ENCODE measurements at places on chromosomes 2 and 18.

GRCh38 chr2:137048455-137048854 is 283.1 kb downstream of the THSD7B start:
- DNase-seq, result no peak

GRCh38 chr2:71629771-71630453 is 176.6 kb downstream of the DYSF start:
- no peak for DNase-seq

DNA sequence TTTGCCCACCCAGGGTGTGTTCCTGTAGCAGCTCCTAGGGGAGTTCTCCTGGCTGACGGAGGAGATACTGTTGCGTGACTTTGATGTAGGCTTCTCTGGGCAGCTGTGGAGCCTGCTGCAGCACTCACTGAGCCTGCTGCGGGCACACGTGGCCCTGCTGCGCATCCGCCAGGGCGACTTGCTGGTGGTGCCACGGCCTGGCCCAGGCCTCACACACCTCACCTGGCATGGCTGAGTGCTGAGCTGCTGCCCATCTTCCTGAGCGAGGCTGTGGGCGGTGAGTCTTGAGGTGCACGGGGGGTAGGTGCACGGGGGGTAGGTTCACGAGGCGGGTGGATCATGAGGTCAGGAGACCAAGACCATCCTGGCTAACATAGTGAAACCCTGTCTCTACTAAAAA is 191.7 kb downstream of the ANKRD36C start:
- DNase-seq, result no peak

DNA sequence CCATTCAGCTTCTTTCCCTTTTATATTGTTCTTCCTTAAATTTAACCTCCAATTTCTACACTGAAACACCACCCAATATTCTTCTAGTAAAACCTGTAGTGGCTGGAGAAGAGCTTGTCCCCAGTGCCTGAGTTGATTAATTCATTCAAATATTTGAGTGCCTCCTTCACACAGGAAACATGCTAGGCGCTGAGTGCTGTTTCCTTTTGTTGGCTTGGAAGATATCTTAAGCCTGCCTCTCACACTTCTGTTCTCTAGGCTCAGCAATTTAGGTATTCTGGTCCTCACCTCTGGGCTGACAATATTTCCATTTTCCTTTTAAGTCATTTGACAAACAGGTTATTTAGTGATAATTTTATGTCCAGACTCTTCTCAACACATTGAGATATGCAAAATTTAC is 185.4 kb downstream of the SETBP1 start:
- DNase-seq, result no peak

- no peak for DNase-seq
These were observed 165.5 kb downstream of the TPGS2 start for GRCh38 chr18:36663312-36663711.

- DNase-seq, result no peak
These were observed 406.1 kb downstream of the SLC4A3 start for GRCh38 chr2:220033546-220033945.

- no peak for DNase-seq
These were observed 234.2 kb upstream of the NETO1 start for GRCh38 chr18:73101977-73102376.

- DNase-seq, result no peak
These were observed 236.4 kb downstream of the ATAD2B start for GRCh38 chr2:23690421-23691105.

- no peak for DNase-seq
These were observed 18.3 kb downstream of the SMAD7 start for GRCh38 chr18:48932462-48932818.

DNA sequence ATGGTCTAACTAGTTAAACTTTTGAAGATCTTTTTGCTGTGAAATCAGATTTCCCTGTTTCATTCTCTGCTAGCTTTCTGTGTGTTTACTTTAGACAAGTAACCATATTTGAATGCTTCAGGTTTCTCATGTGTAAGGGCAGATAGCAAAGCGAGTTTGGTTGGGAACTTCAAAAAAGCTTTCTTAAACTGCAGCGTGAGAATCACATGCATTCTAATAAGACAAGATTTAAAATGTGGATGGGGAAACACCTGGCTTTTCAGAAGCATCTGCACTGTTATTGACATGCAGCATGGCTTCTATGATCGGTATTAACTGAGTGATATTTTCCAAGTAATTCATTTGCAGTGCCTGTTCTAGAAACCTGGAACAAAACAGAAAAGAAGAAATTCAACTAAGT is 119.3 kb downstream of the ABCA12 start:
- DNase-seq, result no peak

GRCh38 chr2:230807729-230808128 is 57.0 kb upstream of the ITM2C start:
- DNase-seq, result no peak

DNA sequence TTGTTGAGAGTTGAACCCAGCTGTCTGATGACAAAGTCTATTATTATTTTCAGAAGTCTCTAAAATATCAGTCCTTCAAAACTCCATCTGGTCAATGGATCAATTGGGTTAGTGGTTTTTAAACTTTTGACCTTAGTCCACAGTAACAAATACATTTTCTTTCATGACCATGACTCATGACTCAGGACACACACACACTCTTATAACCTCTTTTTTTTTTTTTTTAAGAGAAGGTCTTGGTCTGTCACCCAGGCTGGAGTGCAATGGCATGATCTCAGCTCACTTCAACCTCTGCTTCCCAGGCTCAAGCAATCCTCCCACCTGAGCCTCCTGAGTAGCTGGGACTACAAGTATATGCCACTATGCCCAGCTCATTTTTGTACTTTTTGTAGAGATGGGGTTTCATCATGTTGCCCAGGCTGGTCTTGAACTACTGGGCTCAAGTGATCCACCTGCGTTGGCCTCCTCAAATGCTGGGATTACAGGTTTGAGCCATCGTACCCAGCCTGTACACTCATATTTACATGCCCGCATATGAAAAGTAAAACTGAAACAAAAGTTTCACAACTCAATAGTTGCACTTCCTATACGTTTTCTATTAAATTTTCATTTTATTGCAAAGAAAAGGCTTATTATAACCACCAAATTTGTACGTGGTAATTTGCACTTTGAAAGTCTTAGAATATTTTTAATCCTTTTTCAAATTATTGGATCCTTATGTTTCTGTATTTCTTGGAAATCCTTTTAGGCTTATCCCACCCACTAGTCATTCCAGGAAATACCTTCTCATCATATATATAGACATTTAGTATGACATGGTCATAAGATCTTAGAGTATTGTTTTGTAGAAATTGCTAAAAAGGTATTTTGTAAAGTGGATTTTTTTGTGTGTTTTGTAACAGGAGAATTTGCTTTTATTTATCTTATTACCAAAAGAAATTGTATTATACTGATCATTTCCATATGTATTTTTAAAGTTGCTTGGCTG is 199.0 kb downstream of the LPIN1 start:
- no peak for DNase-seq

DNA sequence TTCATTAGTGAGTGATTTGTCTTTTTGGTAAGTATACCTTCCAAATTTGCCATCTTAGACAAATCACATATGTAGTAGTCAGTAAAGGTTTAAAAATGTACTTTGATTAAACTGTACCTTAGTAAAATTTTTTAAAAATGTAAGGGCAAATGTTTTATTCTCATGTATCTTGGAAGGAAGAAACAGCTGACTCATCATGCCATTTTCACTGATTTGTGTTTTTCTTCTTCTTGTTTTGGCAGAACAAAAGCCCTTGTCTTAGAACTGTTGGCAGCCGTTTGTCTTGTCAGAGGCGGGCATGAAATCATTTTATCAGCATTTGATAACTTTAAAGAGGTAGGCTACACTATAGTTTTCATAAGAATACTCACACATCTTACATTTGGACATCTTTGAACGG is 136.5 kb downstream of the PRPF40A start:
- no peak for DNase-seq

- DNase-seq, result no peak
These were observed 227.1 kb downstream of the RAB3GAP1 start for GRCh38 chr2:135279209-135279608.

GRCh38 chr2:198309673-198310280 is 505.4 kb downstream of the PLCL1 start:
- DNase-seq, result peak; percentile 24

DNA sequence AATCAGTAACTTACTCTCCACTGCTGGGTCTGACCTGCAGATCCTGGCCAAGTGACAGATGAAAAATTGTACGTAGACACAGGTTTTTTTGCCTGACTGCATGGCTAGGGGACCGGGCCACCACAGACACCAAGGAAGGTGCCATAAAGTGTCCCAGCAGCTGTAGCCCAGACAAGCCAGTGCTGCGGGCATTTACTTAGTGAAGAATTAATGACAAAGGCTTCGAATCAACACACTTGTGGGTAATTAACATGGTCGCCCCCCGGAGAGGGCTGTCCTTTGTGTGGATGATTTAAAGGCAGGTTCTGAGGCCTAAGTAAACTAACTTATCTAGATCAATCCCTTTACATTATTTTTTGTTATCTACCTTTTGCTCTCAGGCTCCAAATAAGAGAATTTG is 1709.1 kb upstream of the LRRTM1 start:
- no peak for DNase-seq

DNA sequence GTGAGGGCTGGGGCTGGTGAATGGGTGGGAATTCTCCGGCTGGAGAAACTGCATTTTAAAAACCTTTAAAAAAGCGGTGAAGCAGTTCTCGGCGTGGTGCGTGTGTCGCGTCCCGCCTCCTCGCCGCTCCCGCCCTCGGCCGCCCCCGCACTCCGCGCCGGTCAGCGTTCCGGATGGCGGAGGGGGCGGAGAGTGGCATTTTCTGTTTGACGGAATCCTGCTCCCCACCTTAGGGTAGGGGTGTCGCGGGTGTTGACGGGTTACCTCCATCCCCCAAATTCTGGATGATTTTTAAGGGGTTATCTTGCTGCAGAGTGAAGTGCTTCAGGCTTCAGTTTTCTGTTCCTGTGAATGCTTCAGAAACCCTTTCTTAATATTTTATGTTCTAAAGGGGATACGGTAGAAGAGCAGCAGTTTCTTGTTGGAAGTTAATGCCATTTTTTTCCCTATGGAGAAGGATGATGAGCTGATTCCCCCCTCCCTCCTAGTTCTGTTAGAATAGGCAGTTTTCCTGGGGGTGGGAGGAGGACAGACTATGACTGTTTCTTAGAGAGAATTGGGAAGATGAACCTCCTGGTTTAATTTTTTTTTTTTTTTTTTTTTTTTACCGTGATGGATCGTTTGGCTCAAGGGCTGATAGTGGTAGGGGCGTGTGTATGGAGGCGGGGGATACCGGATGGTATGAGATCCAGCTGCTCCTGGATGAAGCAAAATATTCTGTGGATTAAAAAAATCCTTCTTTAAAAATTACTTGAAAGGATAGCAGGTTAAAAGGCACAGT is 756 bp downstream of the ABI2 start:
- peak; percentile 13 for DNase-seq

DNA sequence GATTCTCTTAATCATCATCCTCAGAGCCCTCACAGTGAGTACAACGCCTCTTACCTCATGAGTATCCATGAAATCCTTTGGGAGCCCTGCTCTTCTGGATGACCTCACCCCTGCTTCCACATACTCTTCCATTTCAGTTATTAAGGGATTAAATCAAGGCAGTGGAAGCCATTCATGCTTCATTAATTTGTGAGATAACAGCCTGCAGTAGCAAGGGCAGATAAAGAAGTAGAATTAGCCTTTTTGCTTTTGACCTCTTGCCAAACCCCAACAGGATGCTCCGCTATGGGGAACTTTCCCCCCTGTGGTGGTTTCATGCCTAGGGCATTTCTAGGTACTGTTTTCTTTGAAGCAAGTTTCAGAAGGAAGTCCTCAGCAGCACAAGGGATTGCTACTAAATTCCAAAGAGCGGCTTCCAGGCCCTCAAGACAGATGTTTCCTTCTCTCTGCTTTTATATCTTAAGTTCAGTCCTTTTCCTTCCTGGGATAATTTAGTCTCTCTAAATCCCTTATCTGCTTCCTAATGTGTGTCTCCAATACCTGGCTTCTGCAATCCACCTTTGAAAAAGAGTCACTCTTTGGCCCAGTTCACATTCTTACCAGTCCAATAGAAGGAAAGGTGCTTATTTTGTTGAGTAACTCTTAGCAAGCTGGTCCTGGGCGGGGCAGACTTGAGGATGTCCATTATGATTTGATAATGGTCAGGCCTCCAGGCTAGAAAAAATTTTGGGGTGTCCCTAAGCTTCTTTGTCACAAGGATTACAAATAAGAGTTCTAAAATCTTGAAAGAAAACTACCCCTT is 76.9 kb downstream of the MYO1B start:
- DNase-seq, result no peak

- DNase-seq, result no peak
These were observed 18.1 kb downstream of the BCL2 start for GRCh38 chr18:63301434-63301833.

DNA sequence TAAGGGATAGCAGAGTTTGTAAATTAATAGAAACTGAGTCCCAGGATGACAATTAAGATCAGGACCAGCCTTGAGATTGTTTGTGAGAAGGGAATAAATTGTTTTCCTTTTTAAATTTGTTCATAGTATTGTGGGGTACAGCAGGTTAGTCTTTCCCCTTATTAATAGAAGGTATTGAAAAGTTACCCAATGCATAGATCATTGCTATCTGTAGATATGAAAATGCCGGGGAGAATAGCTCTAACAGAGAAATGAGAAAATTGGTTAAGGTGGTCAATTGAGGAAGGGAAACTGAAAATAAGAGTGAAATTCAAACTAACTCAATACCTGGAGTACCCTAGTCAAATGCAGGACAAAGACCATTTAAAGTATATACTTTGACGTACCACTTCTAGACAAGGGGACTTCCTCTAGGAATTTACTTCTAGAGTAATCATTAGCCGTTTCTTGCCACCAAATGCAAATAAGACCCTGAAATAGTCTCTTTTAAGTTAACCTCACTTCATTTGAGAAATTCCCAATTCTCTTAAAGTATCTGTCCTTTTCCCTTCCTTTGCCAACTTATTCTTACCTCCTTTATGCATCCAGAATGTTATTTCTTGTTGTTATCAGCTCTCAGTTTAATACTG is 1224.4 kb upstream of the LRRTM1 start:
- DNase-seq, result no peak

DNA sequence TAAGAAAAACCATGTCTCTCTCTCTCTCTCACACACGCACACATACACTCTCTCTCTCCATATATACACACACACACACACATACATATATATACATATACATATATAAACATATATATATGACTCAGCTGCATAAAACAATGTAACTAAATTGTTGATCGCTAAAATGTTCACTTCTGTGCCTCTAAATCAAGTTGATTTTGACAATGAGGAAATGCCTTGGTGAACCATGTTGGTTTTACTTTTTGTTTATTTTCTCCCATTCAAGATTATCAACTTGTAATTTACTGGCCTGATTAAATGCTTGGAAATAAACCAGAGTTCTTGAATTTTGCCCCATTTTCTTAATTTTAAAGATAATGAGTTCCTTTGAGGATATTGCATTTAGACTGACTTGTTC is 500.4 kb downstream of the PARD3B start:
- no peak for DNase-seq

Measured in stimulated activated CD8-positive, alpha-beta memory T cell treated with anti-CD3 and anti-CD28 coated beads, Interleukin-2, amount 100 ng/mL, for 1 hour (primary cell).